ENCODE measurements at places on chromosomes 12 and 14.

DNA sequence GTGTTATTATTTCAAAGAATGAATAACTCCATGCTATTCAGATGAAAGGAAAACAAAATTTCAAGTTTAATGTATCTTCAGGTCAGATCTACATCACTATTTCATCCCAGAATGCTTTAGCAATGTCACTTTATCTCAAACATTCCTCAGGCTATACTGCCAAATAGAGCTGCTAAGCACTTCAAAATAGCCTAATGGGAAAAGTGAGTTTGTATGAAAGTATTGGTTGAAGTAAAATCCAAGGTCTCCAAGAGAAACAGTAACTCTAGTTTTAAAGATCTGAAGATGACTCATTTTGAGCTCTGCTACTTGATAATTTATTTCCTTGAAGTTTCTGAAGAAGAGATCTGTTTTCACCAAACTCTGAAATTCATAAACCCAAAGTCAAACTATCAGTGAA, 466.2 kb upstream of the FOXG1 start:
- DNase-seq = no peak

- DNase-seq = no peak
Measured at GRCh38 chr12:46472893-46473633, 100.5 kb upstream of the SLC38A2 start.

- DNase-seq = no peak
Measured at GRCh38 chr14:57161583-57162234, 107.0 kb downstream of the EXOC5 start.

DNA sequence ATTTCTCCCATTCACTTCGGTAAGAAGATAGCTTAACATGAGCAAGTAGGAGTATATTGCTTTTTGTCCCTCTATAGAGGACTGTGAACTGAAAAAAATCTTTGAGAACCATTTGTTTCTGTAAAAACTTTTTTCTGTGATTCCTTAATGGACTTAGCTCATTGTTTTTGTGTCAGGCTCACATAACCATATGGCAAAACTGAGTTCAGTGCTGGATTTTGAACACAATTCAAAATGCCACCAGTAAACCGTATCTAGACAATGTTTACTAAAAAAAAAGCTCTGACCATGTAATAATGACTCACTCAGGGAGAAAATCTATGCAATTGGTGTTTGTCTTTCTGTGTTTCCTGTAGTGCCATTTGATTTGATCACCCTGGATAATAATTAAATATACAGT, 5.2 kb downstream of the TRHDE start:
- DNase-seq = no peak

GRCh38 chr12:132282950-132283771, 46.2 kb downstream of the GALNT9 start:
- DNase-seq = no peak

DNA sequence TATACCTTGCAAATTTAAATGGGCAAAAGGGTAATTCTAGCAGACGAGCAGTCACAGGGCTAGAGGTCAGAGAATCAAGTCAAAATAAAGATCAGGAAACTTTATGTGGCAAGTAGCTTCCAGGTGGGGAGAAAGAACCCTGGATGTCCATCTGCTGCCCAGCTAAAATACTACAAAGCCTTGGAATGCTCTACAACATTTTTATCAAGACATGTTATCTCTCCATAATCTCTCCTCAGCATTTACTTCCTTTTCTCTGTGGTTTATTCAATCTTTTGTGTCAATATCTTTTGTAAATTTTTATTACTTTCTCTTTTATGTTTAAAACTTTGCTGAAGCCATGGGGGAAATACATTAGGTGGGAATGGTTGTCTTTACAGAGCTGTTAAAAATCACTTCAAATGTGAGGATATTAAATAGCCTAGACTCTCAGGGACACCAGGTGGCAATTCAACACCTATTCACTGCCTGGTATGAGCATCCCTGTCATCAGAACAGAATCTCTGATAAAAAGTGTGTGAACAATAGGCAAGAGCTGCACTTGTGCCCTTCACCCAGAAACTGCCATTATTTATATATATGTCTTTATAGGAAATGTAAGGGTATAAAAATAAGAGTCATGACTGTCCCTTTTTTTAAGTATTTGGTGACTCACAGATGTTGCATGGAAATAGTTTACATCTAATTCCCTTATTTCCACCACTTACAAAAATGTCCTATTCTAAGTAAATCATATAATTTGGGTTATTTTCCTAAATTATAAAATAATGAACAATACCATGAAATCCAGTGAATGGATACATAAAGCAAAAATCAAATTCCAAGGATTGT, 152.9 kb downstream of the EPS8 start:
- DNase-seq = no peak

DNA sequence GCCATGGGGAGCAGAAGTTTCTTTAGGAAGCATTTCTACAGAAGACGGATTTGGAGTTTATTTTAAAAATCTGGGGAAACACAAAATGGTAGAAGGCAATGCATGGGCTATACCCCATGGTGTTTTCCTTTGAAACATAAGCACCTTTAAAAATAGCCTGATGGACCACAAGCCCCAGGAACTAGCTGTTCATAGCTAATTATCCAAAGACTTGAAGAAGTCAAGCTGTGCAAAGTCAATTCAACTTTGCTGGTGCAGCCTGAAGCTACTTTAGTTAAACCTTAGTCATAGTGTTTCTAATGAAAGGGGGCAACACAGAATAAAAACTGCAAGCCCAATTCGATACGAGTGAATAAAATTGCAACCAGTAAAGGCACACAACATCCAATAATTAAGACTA, 732.5 kb downstream of the GALC start:
- no peak for DNase-seq

DNA sequence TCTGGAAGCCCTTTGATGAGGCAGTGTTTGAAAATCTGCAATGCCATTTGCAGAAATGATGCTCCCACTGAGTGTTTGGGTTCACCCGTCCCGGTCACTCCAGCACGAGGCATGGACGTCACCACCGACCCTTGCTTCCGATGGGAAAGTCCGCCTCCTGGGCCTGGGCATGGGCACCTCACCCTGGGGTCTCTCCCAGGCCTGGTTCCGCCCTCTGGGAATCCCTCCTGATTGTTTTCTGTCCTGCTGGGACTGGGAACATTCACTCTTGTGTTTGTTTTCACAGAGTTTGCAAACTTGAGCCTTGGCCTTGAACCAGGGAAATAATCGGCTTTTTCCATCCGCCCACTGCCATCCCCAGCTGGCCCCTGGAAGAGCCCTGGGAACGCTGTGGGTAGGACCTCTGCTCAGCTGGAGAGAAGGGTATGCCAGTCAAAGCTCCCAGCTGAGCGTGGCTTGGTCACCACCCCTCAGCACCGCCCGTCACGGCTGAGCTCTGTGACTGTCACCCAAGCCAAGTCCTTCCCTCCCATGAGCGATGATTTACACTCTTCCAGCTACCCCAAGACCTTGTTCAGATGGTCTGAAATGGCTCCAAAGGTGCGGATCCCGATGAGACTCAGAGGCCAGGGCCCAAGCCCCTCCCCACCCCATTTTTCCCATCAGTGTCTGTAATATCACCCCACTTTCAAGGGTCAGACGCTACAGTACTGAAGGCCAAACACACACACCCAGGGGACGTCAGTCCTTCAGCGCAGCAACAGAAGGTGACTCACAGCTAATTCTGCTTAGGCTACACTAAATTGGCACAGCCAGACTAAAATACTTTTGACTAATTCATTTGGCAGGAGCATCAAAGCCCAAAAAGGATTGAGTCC, 34.1 kb upstream of the FZD10 start:
- DNase-seq = no peak

DNA sequence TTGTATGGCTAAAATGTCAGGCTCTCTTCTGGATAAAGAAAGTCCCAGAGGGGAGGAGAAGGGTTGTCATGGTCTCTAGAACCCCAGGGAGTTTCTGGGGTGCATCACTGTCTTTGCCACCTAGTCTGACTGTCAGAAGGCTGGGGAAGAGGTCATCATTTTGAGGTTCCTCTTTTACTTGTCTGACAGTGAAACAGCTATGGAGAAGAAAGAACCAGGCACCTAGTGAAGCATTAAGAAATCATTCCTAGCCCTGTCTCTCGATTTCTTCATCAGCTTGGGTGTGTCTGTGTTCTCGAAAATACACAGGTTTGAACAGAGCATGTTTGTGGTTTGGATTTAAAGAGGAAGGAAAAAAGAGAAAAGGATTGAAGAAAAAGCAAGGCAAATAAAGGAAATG, 158.7 kb upstream of the LRIG3 start:
- DNase-seq = no peak

DNA sequence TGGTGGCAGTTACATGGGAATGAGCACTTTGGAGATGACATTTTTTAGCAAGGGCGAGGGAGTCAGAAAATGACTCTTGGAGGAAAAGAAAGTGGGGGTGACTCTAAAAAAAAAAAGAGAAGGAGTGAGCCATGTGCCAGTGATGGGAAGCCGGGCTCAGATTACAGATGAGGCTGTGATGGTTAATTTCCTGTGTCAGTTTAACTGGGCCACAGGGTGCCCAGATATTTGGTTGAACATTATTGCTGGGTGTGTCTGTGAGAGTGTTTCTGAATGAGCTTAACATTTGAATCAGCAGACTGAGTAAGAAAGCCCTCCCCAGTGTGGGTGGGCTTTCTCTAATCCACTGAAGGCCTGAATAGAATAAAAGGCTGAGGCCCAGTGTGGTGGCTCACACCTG, 26.8 kb upstream of the CCDC60 start:
- DNase-seq = no peak

GRCh38 chr14:77616133-77616453, 344 bp downstream of the SPTLC2 start:
- no peak for DNase-seq

DNA sequence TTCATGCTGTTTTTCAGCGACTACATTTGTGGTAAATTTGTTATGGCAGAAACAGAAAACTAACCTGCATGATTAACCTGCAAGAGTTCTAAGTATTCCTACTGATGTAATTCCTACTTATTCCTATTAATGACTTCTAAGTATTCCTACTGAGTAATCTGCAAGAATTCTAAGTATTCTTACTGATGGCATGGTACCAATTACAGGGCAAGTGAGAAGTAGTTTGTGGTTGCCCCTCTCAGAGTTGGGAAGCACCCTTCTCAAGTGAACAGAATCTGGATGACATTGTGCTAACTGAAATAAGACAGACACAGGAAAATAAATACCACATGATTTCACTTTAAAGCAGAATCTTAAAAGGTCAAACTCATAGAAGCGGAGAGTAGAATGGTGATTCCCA, 100.9 kb upstream of the CPNE8 start:
- DNase-seq = no peak

- no peak for DNase-seq
Measured at GRCh38 chr12:86660488-86661147, 404.4 kb upstream of the MGAT4C start.

DNA sequence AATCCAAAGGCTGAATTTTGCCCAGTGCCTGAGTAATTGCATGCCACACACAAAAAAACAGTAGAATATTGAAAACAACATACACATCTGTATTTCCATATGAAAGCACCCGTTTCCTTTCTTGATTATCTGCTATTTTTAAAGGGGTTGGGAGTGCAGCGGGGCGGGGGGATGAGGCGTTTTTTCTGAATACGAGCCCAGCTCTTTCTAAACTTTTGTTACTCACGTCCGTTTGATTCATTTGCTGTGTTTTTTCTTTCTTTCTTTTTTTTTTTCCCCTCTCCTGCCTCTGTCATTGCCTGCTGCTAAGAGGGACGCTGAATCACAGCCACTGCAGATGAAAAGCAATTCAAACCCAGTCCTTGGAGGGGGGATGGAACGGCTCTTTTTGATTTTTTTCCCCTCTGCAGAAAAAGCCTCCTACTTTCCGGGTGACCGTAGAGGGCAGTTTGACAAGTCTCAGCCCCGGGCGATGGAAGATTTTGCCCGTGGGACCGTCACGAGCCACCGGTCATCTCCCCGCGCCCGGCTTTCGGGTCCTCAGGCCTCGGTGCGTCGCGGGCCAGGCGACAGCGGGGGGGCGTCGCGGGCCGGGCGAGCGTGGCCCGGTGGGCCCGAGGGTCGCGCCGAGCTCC, 572 bp upstream of the RASSF8 start:
- no peak for DNase-seq

DNA sequence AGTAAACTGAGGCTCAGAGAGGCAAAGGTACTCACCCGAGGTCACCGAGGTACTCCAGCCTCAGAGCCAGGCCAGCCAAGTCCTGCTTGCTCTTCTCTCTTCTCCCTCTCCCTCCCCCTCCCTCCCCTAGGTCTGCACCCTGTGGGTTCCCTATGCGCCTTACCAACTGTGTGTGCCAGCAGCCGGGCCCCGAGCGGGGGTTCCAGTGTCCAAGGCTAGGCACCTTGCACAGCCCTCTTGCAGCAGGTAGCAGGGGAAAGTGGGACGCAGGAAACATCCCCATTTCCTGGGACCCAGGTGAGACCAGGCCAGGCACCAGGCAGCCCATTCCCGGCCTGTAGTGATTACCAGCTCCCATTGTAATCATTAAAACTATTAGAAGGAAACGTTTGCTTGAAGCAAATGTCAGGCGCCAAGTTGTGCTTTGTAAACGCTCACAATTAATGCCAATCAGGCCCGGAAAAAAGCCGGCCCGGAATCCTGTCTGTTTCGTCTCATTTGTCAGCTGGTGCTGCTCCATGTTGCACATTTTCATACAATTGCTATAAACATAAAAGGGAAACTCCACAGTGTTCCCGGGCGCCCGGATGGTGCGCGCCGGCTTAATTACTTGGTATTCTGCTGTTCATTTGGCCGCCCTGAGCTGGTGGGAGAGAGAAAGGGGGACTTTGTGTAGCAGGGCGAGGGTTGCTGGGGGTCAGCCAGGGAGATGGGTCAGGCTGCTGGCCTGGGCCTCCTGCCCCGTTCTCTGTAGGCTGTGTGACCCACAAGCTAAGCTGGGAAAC, 11.9 kb downstream of the FAM222A start:
- DNase-seq = no peak

- DNase-seq = peak; percentile 70
Measured at GRCh38 chr12:52121824-52122539, 42.5 kb downstream of the SMIM41 start.

DNA sequence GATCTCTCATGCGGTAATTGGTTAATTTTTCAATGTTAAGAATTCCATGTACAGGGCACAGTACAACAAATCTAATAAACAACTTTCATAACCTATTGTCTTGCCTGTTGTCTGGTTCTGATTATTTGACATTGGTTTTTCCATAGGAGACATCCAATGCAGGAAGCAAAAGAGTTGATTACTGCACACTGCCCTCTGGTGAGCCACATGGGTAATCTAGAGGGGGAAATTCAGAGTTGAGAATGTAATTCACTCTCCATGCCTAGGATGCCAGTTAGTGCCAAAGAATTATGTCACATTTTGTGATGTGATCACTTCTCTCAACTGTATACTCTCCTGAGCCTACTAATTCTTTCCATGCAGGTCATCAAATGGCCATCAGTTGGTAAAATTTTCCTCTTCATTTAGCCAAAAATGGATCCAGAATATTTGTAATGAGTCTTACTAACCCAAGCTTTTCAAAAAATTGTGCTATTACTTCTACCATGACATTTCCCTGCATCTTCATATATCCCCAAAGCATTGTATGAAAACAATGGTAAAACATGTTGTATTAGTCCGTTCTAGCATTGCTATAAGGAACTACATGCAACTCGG, 17.7 kb upstream of the CCDC91 start:
- DNase-seq = no peak

- DNase-seq = no peak
Measured at GRCh38 chr12:95371571-95371970, 102.4 kb upstream of the METAP2 start.

Data from left ventricle myocardium inferior (tissue), 1 donor.